ENCODE measurements at places on chromosomes 7 and 10.

DNA sequence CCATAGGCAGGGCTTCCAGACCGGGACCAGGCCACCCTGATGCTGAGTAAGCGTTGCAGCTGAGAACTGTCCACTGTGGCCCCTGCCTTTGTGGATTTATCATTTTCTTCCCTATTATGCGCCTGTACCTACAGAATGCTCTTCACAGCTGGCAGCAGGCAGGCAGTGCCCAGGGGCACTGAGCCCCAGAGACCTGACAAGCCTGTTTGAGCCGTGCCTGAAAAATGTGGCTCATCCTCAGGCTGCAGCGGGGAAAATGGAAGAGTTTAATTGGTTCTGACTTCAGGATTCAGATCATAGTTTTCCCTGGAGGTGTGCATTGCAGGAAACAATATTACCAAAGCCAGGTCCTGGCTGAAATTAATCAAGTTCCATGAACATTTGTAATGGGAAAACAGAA is 200.2 kb downstream of the ZNF438 start:
- DNase-seq: no peak

GRCh38 chr10:132163278-132163765 is 23.4 kb upstream of the DPYSL4 start:
- DNase-seq: no peak

- no peak for DNase-seq
These were observed 54.1 kb upstream of the CYP26C1 start for GRCh38 chr10:93006435-93007039.

GRCh38 chr10:122267849-122268737 is 3.0 kb upstream of the BTBD16 start:
- DNase-seq: no peak

- no peak for DNase-seq
These were observed 19.7 kb downstream of the UBTD1 start for GRCh38 chr10:97518301-97519043.

- no peak for DNase-seq
These were observed 61.6 kb upstream of the CAMK1D start for GRCh38 chr10:12287772-12288171.

GRCh38 chr10:121510201-121510771 is 88.0 kb downstream of the FGFR2 start:
- no peak for DNase-seq

- no peak for DNase-seq
These were observed at the start of gene PAPOLB for GRCh38 chr7:4861673-4862072. TSS of gene PAPOLB (minus strand) at chr7:4862030. CDS start at chr7:4861810, 220 bp downstream.

- no peak for DNase-seq
These were observed 17.1 kb downstream of the KCNK18 start for GRCh38 chr10:117214401-117214800.
